IMR-90 (cell line): ENCODE measurements at places on chromosomes 12 and 14.

- DNase-seq = peak; percentile 46
Observed at GRCh38 chr14:68254669-68255527, 435.3 kb downstream of the RAD51B start.

- no peak for DNase-seq
Observed at GRCh38 chr14:47678157-47678556, 2.8 kb upstream of the MDGA2 start.

- no peak for DNase-seq
Observed at GRCh38 chr12:80798281-80798680, 81.6 kb downstream of the MYF5 start.

DNA sequence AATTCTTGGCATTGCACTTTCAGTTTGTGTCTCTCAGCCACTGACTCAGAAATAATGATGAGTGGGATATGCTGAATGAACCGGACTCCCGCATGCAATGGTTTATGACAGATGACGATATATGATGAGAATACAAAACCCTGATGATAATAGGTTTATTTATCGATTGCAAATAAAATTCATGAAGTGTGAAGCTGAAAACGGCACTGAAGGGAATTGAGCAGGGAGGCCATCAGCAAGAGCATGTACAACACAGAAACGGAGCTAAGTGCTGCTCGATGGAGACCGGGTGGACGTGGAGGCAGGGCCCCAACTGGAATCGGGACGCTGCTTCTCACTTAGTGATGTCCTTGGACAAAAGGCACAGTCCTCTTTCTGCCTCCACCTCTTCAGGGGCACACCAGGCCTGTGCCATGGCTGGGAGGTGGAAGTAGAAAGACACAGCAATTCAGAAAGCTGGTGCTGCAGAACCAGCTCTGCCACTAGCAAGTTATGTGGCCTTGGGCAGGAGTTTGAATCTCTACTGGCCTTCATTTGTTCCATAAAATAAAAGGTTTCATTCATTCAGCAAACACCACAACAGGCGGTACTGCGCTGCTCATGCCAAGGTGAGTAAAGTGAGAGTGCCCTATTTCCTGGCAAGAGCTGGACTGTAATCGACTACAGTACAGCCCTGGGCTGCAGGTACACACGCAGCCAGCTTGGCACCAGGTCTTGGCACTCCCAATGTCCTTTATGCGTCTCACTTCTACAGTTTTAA is 117.0 kb downstream of the EGLN3 start:
- DNase-seq = no peak

DNA sequence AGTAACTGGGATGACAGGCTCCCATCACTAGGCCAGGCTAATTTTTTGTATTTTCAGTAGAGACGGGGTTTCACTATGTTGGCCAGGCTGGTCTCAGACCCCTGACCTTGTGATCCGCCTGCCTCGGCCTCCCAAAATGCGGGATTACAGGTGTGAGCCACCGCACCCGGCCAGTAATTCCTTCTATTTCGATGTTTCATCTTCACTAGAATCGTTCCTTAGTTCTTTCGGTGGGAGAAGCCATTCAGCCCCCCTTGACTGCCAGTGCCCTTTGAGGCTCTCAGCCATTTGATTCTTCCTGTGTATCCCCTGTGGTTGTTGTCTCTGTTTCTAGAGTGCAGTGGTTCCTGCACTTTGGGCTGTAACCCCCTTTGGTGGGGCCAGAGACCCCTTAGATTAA is 174.1 kb downstream of the ETV6 start:
- no peak for DNase-seq

- no peak for DNase-seq
Observed at GRCh38 chr12:105569886-105570285, 239.4 kb downstream of the C12orf75 start.

DNA sequence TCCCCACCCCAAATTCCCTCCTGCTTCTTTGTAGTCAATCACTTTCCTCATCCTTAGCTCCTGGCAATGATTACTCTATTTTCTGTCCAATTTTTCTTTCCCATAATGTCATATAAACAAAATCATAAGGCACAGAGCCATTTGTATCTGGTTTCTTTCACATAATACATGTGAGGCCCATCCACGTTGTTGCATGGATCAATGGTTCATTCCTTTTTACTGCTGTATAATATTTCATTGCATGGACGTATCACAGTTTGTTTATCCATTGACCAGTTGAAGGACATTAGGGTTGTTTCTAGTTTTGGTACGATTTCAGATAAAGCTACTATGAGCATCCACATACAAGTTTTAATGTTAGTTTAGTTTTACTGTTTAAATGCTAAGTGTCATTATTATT is 13.7 kb upstream of the MED13L start:
- no peak for DNase-seq

- DNase-seq = peak; percentile 4
Observed at GRCh38 chr14:21997300-21997699, 323.7 kb upstream of the OR4E1 start.

- DNase-seq = no peak
Observed at GRCh38 chr14:81434230-81434629, 34.1 kb upstream of the STON2 start.

DNA sequence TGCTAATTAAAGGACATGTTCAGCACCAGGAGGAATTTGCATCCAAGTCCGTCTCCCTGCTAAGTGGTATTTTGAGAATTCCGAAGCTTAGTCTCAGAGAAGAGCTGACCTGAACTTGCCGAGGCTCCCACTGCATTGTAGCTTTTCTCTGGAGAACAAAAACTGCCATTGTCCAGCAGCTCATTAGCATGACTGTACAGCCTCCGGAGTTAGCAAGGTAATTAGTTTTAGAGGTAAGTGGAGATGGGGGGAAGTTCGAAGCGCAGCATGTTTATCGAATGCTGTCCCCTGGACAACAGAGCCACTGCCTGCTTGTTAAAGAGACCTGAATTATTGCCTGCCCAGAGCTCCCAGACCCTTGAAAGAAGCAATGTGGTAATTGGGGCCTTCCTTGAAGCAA is 160.3 kb upstream of the PELI2 start:
- DNase-seq = no peak

- no peak for DNase-seq
Observed at GRCh38 chr12:83265808-83266207, 579.1 kb downstream of the TMTC2 start.

GRCh38 chr12:131007031-131007739 is 53.5 kb downstream of the ADGRD1 start:
- no peak for DNase-seq

DNA sequence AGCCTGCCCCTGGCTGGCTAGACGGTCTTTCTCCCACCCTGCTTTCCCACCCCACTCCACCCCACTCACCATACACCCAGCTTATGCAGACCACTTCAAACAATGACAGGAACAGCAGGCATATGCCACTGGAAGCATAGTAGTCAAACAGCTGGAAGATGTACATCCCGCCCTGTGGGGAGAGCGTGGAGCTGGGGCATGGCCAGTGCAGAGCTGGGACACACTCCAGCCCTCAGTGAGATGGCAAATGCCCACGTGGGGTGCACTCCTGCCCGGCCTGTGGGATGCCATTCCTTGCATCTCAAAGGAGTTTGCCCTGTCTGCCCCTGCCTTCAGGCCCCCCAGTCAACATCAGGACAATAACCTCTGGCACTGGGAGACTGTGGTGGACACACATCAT is 18.8 kb downstream of the SLC6A12 start:
- DNase-seq = no peak

DNA sequence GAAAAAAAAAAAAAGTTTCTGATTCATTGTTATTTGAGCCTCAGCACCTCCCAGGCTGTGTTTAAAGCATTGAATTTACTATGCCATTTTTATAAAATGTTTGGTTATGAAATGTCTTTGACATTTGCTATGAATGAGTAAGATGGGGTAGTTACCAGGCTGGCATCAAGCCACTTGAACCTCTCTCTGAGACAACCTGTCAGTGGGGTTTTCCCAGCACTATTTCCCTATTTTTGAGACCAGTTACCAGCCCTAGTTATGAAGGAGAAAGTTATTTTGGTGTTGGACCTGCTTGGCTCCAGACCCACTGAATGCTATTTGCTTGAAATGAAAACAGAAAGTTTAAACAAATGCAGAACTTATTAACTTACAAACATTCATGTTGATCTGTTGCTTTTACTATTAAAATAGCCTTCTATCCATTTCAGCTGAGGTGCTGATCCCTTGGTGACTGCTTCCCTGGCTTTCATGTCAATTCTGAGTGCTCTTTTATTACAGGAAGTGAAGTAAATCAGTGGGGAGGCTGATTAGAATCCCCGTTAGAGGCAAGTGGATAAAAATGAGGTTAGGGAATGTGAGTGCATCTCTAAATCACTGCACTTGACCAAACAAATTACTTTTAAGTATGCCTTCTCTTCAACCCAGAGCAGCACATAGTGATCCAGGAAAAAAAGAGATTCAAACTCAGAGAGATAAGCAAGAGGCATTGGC is 37.8 kb downstream of the LLPH start:
- peak; percentile 56 for DNase-seq

GRCh38 chr12:86917121-86917520 is 660.9 kb upstream of the MGAT4C start:
- DNase-seq = no peak

GRCh38 chr12:66598079-66598478 is 80.8 kb downstream of the GRIP1 start:
- DNase-seq = no peak

GRCh38 chr14:20971705-20972021 is 16.4 kb downstream of the RNASE2 start:
- DNase-seq = no peak

- no peak for DNase-seq
Observed at GRCh38 chr12:94012071-94012470, 136.3 kb upstream of the PLXNC1 start.

- DNase-seq = no peak
Observed at GRCh38 chr12:9071518-9071917, 44.2 kb downstream of the A2M start.

- no peak for DNase-seq
Observed at GRCh38 chr12:77323788-77324415, 258.5 kb upstream of the E2F7 start.

DNA sequence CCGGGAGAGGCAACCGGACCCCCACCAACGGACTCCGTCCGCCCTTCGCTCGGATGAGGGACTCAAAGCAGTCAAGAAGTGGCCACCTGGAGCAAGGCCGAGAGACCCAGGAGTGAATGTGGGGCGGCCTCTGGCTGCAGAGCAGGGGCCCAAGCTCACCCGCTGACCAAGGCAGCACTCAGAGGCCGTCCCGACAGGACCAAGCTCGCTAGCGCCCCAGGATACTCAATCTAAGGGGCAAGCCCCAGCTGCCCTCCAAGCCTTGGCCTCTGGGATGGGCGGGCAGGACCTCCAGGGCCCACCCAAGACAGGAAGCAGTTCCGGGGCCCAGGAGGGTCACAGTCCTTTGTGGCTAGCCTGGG is 936 bp downstream of the AKT1 start:
- peak; percentile 19 for DNase-seq

DNA sequence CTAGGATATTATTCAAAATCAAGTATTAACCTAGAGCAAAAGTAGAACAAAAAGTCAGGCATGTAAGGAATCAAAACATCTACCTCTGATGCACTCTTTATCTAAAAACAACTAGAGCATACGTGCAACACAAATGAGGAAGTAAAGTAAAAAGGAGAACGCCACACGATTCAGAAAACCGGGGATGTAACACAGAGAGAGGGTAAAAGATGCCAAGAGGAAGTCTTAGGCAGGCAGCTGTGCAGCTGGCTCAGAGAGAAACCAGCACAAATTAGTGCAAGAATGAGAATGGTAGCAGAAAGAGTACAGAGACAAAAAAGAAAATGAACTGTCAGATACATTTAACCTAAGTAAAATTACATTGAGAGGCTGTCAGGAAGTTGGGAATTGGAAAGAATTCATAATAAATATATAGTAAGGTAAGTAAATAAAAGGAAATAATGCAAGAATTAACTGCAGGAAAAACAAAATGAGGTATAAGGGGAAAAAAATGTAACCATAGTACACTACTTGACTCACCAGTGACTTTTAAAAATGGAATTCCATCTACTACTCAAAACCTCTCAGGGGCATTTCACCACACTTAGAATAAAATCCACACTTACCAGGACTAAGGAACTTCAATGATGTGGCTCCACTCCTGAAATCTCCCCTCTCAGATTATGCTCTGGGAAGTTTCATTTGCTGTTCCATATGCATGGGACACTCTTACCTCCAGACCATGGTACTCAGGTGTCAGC is 17.1 kb downstream of the BCAT1 start:
- DNase-seq = peak; percentile 43
